ENCODE measurements at places on chromosomes 11 and 22.

- no peak for DNase-seq
Observed at GRCh38 chr11:103901656-103902055, 134.8 kb upstream of the DDI1 start.

- DNase-seq = no peak
Observed at GRCh38 chr11:11324090-11324489, 29.0 kb downstream of the CSNK2A3 start.

- peak; percentile 68 for DNase-seq
Observed at GRCh38 chr11:69101115-69101791, 52.5 kb downstream of the TPCN2 start.

- no peak for DNase-seq
Observed at GRCh38 chr22:33303099-33303498, 244.9 kb upstream of the SYN3 start.

DNA sequence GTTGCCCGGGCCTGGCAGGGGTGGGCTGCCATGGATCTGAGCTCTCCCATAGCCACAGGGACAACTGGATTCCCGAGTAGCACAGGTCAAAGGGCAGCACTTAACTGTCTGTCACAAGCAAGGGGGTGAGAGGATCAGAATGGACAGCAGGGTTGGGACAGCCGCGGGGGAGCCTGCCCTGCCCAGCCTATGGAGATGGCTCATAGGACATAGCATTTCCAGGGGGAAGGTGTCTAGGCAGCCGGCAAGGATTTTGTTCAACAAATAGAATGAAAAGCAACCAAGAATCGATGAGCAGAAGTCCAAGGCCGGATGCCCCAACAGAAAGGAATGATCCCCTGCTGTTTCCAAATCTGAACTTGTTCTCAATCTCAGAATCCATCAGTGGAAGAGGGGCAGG is 92.9 kb downstream of the RPS6KA4 start:
- DNase-seq = no peak

- no peak for DNase-seq
Observed at GRCh38 chr11:104772806-104773241, 125.4 kb downstream of the CASP12 start.

GRCh38 chr11:12979928-12980689 is 29.0 kb upstream of the RASSF10 start:
- DNase-seq = no peak

- DNase-seq = no peak
Observed at GRCh38 chr11:1469287-1469910, 17.2 kb downstream of the MOB2 start.

DNA sequence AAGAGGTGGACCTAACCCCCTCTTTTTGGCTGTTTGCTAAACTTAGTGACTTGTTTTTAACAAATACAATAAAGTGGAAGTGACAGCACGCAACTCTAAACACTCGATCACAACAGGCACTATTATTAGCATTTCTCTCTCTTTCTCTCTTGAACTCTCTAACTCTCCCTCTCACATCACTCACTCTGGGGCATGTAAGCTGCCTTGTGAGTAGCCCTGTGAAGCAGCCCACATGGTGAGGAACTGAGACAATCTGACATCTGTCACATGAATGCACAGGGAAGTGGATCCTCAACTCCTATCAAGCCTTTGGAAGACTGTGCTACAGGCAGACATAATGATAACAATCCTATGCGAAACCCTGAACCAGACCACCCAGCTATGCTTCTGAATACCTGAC is 609.0 kb upstream of the CNTN5 start:
- DNase-seq = no peak

DNA sequence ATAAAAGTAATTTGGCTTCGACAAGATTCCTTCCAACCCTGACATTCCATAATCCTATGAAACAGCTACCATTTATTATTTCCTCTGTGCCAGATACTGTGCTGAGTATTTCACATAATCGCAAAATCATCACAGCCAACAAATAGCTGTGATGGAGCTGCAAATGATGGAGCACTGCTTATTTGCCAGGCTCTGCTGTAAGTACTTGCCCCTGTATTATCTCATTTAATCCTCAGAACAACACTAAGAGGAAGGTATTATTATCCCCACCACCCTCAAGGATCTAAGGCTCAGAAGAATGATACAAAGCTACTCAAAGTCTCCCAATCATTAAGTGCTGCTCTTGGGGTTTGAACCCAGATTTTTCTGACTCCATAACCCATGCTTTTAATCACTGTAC is 145.5 kb downstream of the CCDC34 start:
- no peak for DNase-seq

GRCh38 chr11:31714840-31715239 is 96.3 kb downstream of the PAX6 start:
- DNase-seq = no peak

DNA sequence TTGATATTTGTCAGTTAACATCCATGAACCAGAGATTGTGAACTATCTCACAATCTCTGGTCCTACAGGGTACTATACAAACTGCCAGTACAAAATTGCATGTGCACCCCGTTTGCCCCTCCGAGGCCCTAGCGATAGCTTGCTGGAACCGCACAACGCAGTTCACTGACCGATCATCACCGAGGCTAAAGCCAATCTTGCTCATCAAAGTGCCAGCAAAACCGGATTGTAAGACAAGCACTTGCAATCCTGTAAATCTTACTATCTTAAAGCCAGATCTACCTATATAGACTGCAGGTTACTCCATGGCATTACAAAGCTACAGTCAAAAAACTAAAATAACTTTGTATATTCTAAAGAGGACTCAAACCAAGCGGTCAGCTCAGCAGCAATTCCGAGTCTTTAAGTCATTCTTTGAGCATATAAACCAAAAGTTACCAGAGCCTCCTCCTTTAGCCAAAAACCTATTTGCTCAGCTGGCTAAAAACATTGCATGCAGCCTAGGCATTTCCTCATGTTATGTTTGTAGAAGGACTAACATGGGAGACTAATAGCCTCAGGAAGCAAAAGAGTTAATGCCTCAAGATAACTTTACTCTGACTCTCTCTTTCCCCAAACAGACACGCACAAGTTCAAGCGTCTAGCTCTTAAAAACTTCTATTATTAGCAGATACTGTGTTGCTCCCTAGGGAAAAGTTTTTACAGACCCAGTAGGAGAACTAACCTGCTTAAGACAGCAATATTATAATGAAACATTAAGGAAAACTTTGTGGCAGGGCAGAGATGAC is 30.7 kb upstream of the CPT1A start:
- DNase-seq = no peak

DNA sequence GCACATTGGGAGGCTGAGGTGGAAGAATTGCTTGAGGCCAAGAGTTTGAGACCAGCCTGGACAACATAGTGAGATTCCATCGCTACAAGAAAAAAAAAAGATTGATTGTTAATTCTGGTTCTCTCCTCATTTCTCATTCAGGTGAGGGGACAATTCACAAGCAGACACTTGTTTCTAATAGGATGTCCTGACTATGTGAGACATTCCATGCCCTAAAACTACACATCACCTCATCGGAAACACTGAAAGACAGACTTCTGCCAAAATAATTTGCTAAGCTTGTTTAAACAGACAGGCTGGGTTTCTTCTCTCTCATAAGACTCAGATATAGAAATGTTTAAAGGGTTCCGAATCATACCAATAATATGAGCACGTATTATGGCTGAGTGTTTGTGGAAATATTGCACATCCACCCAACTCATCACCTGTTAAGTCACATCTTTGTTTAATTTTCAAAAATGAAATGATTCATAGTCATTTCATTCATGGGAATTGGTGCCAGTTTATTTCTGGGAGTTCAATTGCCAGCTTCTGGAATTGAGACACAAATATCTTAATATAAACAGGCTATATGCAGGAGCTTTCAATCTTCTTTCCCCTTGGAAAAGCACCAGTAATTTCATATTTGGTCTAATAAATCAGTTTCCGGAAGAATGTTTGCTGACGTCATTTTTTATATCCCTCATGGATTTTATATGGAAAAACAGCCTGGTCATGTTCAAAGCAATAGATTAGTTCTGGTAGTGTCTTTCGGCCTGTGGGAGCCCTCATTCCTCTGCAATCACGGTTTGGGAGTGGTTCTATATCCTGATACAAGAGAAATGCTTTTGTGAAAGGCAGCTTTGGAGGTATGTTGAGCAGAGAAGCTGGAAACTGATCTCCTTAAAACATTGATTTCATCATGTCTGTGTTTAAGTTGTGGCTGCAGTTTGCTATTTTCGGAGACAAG is 87.0 kb downstream of the BDNF start:
- no peak for DNase-seq

GRCh38 chr22:49247194-49247924 is 580.3 kb downstream of the BRD1 start:
- DNase-seq = no peak

- DNase-seq = no peak
Observed at GRCh38 chr11:23974051-23974450, 522.8 kb upstream of the LUZP2 start.

- DNase-seq = peak; percentile 74
Observed at GRCh38 chr11:66744485-66745355, 15.7 kb upstream of the SPTBN2 start.

- no peak for DNase-seq
Observed at GRCh38 chr22:33851240-33851639, 69.0 kb downstream of the LARGE1 start.

DNA sequence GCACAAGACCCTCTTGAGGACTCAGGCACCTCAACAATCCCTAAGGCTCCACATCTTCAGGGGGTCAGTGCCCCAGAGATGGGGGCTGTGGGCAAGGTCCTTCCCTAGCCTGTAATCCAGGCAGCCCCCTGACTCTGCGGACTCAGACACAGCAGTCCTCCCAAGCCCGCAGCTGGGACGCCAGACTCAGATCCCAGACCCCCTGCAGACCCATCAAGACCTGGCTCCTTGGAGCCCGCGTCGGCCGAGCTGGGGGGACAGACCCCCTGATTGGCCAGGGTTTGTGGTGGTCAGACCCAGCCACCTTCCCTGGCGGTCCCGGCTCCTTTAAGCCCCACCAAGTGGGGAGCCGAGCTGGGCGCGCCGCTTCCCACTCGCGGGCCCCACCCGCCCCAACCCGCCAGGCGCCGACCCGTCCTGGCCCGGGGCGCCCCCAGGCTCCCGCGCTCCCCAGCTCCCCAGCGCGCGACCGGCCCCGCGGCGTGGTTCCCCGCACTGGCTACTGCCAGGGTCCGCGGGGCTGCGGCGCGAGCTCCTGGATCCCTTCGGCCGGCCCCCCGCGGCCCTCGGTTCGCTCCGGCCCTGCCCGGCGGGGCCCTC is 458 bp downstream of the OSBPL5 start:
- DNase-seq = no peak

- no peak for DNase-seq
Observed at GRCh38 chr11:12968101-12968500, 41.0 kb upstream of the RASSF10 start.

- no peak for DNase-seq
Observed at GRCh38 chr11:111305162-111305802, 6.9 kb downstream of the POU2AF3 start.

DNA sequence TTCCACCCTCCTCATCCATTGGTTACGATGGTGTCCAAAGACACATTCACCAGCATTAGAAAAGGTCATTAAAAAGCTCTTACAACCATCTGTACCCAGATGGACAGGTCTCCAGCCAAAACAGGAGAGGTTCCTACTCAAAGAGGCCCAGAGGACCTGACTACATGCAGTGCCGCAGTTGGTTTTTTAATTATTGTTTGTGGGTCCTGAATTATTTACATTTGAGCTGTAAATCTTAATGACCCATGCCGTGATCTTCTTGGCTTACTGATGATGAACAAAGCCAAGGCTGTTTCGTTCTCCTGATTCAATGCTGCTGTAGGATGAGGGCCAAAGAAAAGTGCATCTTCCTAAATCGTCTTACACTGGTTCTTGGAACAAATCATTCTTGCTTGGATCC is 83.7 kb downstream of the CADM1 start:
- DNase-seq = no peak

DNA sequence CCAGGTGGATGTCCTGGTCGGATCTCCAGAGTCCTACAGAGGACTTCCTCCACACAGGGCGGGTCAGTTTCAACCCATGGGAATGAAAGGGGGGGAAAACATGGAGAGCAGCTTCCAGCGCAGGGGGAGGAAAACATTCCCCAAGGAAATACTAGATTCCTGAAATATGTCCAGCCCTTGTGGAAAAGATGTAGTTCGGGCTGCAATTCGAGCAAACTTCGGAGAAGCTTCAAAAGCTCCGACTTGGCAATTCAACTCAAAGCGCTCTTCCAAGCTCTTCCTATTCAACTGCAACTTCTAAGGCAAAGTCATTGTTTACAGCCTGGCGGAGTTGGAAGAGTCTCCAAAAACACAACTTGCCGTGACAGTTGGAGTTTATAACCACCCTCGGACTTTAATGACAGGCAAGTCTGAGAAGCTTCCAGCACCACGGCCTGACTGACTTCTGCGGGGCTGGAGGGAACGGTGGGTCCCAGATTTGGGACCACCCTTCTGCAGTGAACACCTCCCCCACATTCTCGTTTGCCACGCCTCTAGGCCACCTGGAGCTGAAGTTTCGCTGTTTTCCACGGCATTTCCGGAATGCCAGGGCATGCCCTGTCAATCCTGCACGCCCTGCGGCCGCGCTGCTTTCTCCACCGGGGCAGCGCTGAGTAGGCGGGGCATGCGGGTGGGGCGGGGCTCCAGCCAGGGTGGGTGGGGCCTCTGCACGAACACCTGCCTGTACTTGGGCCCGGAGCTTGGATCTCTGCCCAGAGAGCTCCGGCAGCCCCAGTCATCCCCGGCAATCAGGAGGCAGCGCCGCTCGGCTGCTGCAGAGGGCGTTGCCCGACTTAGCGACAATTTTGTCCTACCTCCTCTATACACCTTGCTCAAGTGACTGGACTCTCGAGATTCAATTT is 49.0 kb upstream of the BIRC3 start:
- peak; percentile 45 for DNase-seq

- DNase-seq = no peak
Observed at GRCh38 chr11:118054712-118055640, 21.9 kb upstream of the TMPRSS4 start.

DNA sequence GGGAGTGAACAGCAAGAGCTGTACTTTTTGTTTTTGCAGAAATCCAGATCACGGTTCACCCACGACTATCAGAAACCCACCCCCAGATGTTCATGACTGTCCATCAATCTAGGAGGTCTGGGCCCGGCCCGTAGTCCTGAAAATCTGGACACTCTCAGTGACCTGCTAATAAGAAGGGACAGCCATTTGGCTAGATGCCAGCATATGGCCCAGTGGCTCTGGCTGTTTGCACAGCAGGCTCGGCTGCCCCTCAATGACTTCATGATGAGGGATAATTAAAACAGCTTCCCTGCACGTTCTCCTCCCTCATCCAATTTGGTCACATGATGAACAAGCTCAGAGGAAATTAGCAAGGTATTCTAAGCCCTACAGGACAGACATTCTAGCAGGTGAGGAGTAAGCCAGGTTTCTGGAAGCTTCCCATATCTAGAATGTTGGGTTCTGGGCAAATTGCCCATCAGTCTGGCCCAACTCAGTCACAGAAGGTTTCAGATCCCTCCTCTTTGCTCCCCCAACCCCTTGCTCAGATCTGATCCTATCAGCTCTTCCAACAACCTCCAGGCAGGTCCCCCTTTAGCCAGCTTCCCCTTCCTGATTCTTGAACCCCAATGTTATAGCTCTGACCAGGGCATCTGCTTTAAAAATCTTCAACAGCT is 397.3 kb downstream of the SHANK2 start:
- DNase-seq = no peak

- no peak for DNase-seq
Observed at GRCh38 chr22:26570115-26570514, 19.8 kb downstream of the TPST2 start.

GRCh38 chr22:27401321-27401720 is 400.2 kb downstream of the MN1 start:
- no peak for DNase-seq

Measured in midbrain (tissue), 1 donor.